Astrocyte of the spinal cord (primary cell): ENCODE measurements at places on chromosomes 2 and 18.
A peak's percentile ranks its signal among the peaks of the same experiment; 100 is the strongest.

GRCh38 chr2:236646441-236646840 lies 76.8 kb downstream of the ACKR3 start:
- no peak for DNase-seq

GRCh38 chr2:24984912-24985311 lies 13.2 kb upstream of the DNAJC27 start:
- peak; percentile 45 for DNase-seq

- no peak for DNase-seq
Measured at GRCh38 chr2:105299290-105299689, 30.2 kb downstream of the TGFBRAP1 start.

GRCh38 chr2:160703648-160704585 lies 210.3 kb upstream of the RBMS1 start:
- no peak for DNase-seq

DNA sequence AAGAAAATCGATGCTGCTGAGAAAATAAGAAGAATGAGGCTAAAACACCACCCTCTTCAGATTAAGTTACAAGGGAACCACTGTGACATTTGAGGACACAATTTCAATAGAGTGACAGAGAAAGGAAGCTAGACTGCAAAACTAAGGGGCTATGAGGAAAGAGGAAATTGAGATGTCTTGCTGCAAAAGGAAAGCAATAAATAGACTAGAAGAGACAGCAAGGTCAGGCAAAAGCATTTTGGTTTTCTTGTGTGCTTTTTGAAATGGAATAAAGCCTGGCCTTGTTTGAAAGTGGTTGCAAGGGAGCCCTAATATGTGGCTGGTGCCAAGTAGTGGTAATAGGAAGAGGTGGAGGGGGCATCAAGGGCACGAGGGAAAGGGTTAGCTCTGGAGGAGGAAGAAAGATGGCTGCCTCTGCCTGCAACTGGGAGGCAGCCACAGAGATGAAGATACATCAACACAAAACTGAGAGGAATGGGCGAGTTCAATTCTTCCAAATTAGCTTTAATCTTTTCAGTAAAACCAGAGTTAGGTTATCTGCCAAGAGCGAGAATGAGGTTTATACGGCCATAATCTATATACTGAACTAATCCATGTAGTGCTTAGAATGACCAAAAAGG lies 1.2 kb upstream of the MRO start:
- no peak for DNase-seq

- DNase-seq: no peak
Measured at GRCh38 chr2:169562519-169562918, 11.1 kb downstream of the FASTKD1 start.

GRCh38 chr2:16121231-16121985 lies 181.1 kb downstream of the MYCN start:
- no peak for DNase-seq

- DNase-seq: no peak
Measured at GRCh38 chr2:198775737-198776136, 682.0 kb downstream of the SATB2 start.

GRCh38 chr2:11592671-11593574 lies 59.1 kb downstream of the GREB1 start:
- DNase-seq: no peak

DNA sequence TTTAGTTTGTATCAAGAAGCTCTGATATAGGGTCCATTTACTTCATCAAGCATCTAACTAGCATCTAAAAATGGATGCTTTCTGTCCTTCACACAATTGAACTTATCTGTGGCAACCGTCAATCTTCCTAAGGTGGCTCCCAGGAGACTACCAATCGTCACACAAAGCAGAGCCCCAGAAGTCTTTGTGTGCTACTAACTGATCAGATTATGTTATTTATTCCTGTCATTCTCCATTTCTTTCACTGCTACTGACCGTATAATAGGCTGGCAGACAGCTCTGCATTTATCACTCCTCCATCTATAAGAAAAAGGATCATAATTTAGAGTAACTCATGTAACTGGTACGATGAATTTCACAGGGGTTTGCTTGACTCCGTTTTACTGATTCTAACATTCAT lies 585.0 kb upstream of the NXPH2 start:
- DNase-seq: no peak
